ENCODE measurements at places on chromosomes 2 and 18.

GRCh38 chr2:203591642-203592041 is 56.5 kb upstream of the RAPH1 start:
- no peak for DNase-seq

GRCh38 chr2:88218981-88219380 is 48.8 kb downstream of the THNSL2 start:
- DNase-seq: no peak

GRCh38 chr2:170991398-170992182 is 62.5 kb downstream of the GORASP2 start:
- DNase-seq: no peak

DNA sequence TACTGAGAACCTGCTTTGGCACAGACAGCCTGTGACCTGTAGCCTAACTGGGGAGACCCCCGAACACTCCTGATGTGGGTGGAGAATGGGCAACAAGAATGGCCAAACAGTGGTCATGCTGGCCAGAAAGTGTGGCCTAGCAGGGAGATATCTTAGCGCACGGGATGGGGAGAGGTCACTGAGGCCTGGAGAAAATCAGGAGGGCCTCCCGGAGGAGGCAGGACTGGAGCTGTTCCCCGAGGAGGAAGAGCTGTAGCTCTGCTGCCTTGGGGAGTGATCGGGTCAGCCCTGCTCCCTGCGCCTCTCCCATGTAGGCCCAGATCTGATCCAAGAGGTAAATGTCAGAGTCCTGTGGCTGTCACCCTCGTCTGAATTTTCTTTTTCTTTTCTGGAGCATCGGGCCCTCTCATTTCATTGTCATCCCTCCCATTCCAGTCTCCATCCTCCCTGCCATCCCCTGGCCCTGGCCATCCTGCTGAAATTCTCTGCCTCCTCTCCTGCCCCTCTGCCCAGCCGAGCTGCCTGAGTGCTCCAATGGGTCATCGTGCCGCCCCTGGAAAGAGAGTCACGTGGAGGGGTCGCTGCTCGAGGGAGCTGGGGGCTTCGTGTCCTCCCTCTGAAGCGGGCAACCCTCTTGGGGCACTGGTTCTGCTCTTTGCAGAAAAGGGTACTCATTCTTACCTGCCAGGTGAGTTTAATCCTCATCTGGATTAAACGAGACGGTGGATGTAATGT is 242.9 kb downstream of the HAUS1 start:
- DNase-seq: no peak

DNA sequence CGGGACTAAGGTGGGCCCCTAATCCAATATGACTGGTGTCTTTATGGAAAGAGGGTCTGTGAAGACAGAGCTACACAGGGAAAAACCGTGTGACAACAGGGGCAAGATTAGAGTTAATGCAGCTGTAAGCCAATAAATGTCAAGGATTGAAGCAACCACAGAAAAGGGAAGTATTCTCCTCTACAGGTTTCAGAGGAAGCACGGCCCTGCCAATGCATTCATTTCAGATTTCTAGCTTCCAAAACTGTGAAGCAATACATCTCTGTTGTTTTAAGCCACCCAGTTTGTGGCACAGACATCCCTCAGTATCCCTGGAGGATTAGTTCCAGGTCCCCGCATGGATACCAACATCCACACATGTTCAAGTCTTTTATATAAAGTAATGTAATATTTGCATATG is 48.8 kb downstream of the SPP2 start:
- DNase-seq: no peak

- no peak for DNase-seq
Observed at GRCh38 chr2:207151048-207151447, 14.7 kb downstream of the KLF7 start.

GRCh38 chr2:205187731-205188130 is 494.6 kb upstream of the NRP2 start:
- peak; percentile 61 for DNase-seq

DNA sequence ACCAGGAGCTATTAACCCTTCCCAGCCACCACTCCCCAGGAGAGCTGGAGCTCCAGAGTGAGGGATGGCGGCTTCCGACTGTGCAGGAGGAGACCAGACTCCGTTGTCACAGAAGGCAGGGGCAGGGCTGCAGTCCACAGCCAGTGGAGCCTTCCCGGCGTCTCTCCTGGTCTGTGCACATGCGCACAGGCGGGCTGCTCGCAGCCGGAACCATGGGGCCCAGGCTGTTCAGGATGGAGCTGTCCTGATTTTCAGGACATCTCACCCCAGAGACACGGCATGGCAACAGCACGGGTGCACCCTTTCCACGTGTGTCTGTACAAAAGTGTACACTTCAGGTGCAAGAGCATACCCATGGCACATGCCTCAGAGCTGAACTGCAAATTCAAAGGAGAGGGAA is 28.9 kb downstream of the EIPR1 start:
- DNase-seq: no peak

DNA sequence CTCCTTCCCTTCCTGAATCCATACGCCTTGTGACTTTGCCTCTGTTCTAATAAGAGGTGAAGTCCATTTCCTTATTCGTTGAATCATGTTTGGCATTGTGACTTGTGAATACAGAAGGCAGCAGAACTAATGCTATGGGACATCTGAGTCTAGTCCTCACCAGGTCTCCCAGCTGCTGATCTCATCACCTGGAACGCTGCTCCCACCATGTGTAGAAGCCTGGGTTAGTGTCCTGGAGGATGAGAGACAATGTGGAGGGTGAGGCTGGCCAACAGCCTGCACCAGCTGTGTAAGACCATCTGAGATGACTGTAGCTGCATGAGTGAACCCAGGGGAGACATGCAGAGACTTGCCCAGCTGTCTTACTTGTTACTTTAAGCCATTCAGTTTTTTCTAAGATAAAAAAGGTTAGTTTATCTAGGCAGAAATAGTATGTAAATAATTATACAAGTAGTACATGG is 3.5 kb upstream of the HAAO start:
- DNase-seq: peak; percentile 14

- peak; percentile 95 for DNase-seq
Observed at GRCh38 chr2:128727914-128728313, 409.2 kb upstream of the HS6ST1 start.

GRCh38 chr2:172248785-172249187 is 146.1 kb upstream of the DLX2 start:
- DNase-seq: peak; percentile 70

DNA sequence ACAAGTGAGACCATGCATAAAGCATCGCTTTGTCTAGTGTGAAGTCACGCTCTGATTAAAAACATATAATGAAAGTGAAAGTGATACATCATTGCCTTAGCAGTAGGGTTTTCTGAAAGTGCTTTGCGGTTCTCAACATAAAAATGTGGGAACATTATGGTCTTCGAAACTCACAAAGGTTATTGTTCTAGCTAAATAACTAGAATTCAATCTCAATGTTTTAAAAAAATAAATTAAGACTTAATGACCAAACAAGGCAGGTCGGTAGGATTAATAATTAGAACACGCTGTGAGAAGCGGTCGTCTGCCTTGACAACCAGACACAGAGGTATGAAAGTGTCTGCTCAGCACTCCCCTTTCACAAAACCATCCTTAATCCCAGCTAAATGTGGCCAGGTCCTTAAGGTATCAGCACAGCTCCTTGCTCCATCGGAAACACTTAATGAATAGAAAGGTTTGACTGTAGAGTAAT is 42.2 kb downstream of the KLHL14 start:
- DNase-seq: peak; percentile 52

DNA sequence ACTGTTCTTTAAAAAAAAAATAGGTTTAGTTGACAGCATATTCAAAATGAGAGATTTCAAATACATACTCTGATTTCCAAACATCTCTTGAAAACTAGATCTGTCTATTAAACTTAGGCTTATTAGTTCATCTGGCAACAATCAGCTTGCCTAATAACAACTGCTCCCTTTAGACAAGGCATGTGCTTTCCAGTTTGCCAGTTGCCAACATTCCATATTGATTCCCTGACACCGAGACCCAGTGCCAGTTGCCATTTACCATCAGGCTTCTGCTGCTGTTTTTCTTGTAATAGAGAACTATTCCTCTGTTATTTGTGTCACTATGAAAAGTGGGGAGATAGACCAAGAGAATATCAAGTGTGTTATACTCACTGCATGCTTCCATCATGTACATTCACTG is 256.0 kb downstream of the C1D start:
- no peak for DNase-seq

- DNase-seq: no peak
Observed at GRCh38 chr18:73617981-73618380, 529.7 kb downstream of the FBXO15 start.
